GM19239 (cell line): ENCODE measurements at places on chromosomes 2 and 18.
A peak's percentile ranks its signal among the peaks of the same experiment; 100 is the strongest.

GRCh38 chr2:160425434-160426151 is 68.0 kb downstream of the RBMS1 start:
- DNase-seq: no peak

- DNase-seq: no peak
These were observed 1053.0 kb downstream of the TSN start for GRCh38 chr2:122808286-122808969.

DNA sequence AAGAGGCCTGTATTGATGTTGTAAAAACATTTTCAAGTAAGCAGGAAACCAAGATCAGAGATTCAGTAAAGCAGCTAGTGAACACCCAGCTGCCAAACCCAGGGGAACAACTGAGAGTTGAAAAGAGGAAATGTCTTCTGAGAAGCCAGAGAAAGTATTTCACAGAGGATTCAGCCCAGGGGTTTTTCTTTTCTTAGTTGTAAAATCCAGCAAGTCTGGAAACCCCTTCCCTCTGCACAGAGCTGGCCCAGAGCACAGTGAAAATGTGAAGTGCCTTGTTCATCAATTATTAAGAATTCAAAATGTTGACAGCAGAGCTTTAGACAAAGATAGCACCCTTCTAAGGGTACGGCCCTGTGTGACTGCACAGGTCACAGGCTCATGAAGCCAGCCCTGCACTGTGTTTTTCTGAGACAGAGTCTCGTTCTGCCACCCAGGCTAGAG is 28.4 kb downstream of the AFF3 start:
- no peak for DNase-seq

DNA sequence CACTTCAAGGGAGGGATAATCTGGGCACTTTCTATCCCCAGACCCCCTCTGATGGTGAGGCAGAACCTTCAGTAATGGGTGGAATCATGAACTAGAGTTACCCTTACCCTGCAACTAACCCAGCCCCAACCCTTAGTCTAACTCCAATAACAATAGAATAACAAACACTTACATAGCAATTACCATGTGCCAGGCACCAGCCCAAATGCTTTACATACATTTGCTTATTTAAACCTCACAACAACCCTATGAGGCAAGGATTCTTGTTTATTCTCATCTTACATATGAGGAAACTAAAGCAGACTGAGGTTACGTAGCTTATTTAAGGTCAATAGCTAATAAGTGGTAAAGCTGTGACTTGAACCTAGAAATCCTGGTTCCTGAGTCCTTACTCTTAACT is 132.8 kb downstream of the CYP26B1 start:
- DNase-seq: no peak

DNA sequence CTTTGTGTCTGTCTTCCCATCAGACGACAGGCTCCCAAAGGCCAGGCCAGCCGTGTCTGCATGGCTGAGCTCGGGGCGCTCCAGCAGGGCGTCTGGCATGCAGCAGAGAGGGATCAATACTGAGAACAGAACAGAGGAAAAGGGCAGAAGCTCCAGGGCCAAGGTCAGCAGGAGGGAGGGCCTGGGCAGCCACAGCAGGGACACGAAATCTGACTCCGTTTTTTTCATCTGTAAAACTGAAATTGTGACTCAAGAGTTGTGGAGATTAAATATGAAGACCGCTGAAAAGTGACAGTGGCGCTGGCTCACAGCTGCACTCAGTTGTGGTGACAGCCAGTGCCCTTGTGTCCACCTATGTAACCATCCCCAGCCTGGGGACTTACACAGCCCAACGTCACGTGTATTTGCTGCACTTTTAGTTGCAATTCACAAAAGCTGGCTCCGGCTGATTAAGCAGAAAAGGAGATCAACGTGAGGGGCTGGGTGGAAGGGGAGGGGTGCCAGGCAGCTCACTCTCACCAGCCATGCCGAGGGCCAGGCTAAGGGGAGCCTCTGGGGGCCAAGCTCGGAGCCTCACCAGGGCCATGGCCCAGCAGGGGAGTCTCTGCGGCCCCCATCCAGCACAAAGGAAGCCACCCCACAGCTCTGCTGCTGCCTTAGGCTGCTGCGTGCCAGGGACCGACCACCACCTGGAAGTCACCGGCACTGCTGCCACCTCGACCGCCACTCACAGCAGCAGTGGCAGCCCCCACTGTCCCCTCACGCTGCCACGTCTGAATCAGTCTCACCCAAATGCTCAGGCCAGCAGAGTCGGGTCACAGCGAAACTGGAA is 74.7 kb downstream of the EIPR1 start:
- no peak for DNase-seq

GRCh38 chr2:73822276-73822675 is 6.5 kb upstream of the STAMBP start:
- no peak for DNase-seq

- no peak for DNase-seq
These were observed 33.0 kb downstream of the CTIF start for GRCh38 chr18:48571639-48572384.

GRCh38 chr2:94874277-94874997 is 3.2 kb downstream of the TEKT4 start:
- peak; percentile 85 for DNase-seq

- DNase-seq: no peak
These were observed 232.6 kb downstream of the EN1 start for GRCh38 chr2:118614841-118615271.

DNA sequence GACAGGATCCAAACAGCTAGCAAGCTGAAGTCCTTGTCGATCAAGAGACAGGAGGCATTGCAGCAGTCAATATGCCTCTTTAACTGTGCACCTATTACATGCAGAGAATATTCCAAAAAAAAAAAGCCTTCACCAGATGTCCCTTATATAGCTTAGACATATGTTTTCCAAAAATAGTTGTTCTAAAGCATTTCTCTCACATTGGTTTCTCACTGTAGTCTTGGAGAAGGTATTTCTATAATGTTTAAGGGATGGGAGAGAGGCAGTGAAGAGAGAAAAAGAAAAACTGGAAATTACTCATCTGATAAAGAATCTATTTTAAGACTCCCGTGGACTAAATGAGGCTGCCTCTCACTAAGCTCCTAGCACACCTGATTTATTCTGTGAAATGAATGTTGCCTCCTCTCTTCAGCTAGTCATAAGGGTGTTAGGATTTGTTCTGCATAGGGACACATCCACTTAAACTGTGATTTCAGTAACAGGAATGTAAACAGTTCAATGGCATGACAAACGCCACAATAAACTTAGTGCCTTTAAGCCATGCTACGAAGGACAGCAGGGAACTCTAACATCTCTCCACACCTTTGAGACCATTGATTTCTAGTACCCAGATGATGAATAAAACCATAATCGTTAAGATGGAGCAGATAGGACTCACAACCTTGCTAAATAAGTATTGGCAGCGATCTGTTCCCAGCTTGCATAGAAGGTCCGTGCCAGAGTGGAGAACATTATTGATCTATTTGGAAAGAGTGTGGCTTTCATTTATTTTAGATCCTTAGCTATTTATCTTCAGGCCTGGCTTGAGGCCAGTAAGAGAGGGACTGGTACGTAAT is 98.6 kb upstream of the NCK2 start:
- no peak for DNase-seq

DNA sequence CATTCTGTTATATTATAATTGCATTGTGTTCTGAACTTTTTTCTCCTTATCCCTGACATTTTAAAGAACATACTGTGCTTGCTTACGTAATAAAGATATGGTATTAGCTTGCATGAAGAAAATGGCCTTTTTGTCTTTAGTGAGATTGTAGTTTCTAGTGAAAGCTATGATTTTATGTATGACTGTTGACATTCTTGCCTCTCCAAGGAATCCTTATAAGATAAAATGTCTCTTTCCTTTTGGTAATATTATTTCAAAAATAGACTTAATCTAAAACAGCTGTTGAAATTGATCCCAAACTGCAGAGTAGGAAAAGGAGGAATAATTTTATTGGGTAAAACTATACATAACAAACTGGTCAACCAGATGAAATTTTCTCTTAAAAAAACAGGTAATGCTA is 40.8 kb upstream of the CCDC102B start:
- no peak for DNase-seq

- DNase-seq: no peak
These were observed 150.2 kb upstream of the POU3F3 start for GRCh38 chr2:104703669-104704068.

GRCh38 chr18:53115876-53116585 is 776.0 kb downstream of the DCC start:
- DNase-seq: no peak

- no peak for DNase-seq
These were observed 46.4 kb upstream of the ACAA2 start for GRCh38 chr18:49859725-49860124.

DNA sequence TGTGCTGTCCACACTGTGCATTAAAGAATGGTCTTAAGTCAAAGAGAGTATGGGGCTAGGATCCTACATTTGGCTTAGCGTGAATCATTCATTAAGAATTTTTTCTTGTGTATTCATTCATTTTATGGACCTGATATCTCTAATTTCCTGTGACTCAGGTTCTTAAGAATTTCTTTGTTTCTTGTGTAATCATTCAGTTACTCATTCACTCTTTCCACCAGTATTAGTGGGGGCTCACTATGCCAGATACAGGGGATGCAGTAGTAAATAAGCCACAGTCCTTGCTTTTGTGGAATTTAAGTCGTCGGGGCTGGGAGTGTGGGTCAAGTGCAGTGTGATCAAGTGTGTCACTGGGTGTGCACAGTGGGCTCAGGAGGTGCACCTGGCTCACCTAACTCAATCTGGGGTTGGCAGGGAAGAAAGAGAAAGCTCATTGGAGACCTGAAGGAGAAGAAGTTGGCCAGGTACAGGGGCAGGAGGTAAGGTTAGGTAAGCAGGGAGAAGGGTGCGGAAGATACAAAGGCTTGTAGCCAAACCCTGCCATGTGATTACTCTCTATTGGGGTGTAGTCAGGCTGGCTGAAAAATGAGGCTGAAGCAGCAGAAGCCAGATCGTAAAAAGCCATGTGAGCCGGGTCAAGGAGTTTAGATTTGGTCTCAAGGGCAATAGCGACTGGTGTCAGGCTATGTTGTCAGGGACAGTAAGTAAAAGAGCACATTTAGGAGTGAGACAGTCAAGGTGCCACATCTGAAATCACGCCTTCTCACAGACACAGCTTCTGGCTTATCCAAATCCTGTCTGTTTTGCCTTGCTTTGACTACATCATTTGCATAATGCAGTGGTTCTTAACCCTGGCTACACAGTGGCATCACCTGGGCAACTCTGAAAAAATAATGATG is 67.2 kb downstream of the KCTD1 start:
- DNase-seq: no peak

DNA sequence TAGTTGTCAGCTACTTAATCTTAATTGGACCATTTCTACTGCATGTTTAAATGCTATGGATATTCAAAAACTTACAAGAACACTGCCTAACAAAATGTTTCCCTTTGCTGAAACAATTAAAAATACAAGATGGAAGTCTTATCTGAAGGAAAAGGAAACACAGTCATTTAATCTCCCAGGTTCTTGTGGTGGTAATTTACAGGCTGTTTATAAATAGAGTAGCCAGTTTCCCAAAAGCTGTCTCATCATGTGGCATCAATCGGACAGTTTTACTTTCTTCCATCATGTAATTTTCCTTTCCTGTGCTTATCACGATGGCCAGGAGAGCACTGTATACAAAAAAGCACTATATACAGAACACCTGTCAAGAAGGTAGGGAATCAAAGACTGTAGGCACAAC is 368.1 kb downstream of the ZEB2 start:
- no peak for DNase-seq

- DNase-seq: no peak
These were observed 8.3 kb downstream of the NEU4 start for GRCh38 chr2:241817126-241817820.

DNA sequence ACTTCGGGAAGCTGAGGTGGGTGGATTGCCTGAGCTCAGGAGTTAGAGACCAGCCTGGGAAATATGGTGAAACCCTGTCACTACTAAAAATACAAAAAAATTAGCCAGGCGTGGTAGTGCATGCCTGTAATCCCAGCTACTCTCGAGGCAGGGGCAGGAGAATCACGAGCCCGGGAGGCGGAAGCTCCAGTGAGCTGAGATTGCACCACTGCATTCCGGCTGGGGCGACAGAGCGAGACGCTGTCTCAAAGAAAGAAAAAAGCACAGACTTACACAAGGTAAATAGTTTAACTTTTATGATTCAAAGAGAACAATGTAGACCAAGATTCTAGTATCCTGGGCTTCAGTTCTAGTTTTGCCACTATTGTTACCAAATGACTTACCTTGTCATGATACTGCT is 37.4 kb downstream of the NCKAP1 start:
- no peak for DNase-seq

DNA sequence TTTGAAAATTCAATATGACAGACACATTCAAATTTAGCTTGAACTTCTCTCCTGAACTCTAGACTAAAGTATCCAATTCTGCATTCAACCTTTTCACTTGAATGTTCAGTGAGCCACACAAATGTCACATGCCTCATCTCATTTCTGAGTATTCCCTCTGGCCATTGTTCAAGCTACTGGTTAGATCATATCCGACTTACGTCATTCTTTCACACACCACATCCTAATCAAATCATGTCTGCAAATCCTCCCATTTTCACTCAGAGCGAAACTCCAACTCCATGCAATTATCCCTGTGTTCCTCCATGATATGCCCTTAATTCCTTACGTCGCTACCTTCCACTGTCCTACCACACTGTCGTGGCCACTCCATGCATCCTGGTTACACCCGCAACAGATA is 425.1 kb downstream of the CBLN2 start:
- DNase-seq: no peak

DNA sequence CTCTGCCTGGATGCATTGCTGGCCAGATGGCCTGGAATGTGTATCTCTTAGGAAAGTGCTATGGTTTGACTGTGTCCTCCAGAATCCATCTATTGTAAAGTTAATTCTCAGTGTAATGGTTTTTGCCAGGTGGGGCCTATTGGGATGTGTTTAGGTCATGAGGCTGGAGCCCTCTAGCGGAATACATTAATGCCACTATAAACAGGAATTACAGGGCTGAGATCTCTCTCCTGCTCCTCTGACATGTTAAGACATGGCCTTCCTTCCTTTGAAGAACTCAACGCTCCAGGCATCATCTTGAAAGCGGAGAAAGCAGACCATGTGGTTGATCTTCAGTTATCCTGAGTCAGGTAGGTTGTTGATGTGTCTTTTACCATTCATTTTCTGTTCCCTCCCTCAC is 276.4 kb downstream of the RPIA start:
- DNase-seq: no peak

GRCh38 chr2:40874380-40874779 is 422.5 kb upstream of the SLC8A1 start:
- DNase-seq: no peak

DNA sequence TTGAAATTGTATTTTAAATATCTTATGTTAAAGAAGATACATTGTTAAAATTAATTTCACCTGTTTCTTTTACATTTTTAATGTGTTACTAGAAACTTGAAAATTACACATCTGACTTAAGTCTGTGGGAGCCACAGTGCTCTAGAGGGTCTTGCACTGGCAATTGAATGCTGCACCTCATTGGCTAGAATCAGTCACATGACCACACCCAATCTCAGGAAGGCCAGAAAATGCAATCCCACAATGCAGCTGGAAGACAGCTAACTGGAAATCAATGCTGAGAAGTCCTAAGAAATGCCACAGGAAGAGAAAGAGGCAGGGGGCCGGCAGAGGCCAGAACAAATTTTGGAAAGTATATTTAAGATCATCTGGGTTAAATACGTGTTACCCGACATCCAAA is 189.2 kb upstream of the POU3F3 start:
- no peak for DNase-seq

- no peak for DNase-seq
These were observed 1144.1 kb downstream of the CNTNAP5 start for GRCh38 chr2:125169022-125169763.
